Activated T-cell treated with anti-CD3 and anti-CD28 coated beads, Interleukin-2, amount 50 U/mL, for 72 hours (primary cell): ENCODE measurements at places on chromosomes 7 and 10. TPM values are rescaled to one million over a fixed set of nuclear protein-coding genes. Genes with fewer than 3 reads are reported as not detected.

DNA sequence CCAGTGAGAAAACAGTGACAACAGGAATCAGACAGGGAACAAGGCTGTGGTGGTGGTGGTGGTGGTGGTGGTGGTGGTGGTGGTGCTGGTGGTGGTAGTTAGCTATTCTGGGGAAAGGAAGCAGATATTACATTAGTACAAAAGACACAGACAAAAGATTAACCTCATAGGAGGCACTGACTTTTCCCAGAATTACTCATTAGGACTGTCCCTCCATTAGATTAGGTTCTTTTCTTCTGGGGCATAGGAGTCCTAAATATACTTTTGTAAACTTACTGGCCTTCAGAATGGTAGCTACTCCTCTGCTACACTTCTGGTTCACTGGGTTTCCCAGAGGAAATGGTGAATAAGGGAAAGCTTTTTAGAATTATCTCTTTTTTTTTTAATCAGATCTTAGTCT is 156.6 kb upstream of the SEMA3D start:
- no peak for DNase-seq

EPO gene
- 0.19 TPM for total RNA-seq

DNA sequence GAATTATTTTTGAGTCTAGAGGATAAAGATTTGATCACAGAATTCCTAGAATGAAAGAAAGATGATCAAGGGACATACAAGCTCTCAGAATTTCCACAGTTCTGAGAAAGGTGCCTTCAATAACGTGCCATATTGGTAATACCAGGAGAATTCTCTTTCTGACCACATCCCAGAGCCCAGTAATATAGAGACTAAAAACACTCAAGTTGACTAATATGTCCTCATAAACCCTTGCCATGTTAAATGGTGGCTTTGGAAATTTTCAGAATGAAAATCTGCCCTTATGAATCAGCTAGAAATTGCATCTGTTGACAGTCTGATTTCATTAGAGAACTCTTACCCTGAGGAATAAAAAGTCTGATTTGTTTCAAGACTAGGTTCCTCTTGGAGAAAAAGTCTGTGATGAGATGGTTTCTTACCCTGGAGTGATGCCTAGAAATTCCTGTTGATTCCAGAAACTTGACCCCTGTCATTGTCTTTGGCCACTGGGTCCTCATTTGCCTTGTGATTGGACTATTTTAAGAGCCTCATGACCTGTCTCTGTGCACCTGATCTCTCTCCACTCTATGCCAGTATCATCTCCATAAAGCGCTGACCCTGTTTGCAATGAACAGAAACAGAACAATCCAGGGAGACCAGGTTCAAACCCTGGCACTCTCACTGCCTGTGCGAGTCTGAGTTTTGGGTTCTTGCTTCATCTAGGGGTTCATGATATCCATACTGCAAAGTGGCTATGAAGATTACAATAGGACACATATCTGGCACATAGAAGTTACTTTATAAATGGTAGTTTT is 3.3 kb downstream of the IL2RA start:
- peak; percentile 25 for DNase-seq

DNA sequence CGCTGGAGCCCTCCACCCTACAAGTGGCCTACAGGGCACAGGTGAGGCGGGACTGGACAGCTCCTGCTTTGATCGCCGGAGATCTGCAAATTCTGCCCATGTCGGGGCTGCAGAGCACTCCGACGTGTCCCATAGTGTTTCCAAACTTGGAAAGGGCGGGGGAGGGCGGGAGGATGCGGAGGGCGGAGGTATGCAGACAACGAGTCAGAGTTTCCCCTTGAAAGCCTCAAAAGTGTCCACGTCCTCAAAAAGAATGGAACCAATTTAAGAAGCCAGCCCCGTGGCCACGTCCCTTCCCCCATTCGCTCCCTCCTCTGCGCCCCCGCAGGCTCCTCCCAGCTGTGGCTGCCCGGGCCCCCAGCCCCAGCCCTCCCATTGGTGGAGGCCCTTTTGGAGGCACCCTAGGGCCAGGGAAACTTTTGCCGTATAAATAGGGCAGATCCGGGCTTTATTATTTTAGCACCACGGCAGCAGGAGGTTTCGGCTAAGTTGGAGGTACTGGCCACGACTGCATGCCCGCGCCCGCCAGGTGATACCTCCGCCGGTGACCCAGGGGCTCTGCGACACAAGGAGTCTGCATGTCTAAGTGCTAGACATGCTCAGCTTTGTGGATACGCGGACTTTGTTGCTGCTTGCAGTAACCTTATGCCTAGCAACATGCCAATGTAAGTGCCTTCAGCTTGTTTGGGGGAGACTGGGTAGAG is at the start of gene COL1A2:
Gene COL1A2, plus strand, starts transcription at position 459 of the 704 bp plus-strand sequence. Its CDS starts 137 bp downstream, at position 596.
- peak; percentile 11 for DNase-seq

DNA sequence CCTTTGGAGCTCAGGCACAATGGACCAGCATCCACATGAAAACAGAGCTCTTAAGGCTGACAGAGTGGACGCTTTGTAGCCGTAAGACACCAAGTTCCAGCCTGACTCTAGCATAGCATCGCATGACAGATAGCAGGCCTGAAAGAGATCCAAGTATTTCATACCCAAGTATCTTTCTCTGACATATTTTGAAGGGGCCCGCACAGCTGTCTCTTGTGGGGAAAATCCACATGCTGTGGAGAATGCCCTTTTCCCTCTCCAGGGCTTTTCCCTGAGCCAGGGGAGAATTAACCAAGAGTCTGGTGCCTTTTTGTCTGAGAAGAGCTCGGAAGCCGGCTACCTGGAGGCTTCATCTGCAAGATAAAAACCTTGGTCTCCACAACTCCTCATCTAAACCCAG is 51.0 kb downstream of the CFAP46 start:
- no peak for DNase-seq

DNA sequence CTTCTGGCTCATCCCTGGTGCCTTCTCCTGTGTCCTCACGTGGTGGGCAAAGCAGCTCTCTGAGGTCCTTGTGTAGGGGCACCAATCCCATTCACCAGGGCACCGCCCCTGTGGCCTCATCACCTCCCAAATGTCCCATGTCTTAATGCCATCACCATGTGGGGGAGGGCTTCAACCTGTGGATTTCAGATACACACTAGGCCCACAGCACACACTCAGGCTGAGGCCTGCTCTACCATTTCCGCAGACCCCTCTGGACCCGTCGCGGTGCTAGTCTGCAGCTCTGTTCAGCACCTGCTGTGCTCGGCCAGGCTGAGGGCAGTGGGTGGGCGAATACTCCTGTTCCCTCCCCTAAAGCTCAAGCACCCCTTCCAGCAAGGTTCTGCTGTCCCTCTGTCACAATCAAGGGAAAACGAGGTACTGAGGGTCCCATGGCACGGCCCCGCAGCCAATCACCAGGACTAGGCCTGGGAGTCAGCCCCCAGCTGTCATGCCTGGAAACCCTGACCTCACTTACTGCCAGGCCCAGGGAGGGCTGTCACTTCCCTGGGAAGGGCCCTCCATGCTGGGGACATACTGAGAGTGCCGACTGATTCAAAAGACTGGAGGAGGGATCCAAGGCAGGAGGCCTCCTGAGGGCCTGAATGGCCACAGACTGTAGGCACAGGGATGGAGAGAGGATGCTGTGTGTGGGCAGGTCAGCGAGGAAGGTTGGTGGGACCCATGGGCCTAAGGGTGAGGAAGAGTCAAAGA is 123.8 kb upstream of the RET start:
- DNase-seq = no peak

- no peak for DNase-seq
Measured at GRCh38 chr7:83517035-83517700, 131.8 kb downstream of the SEMA3E start.

DNA sequence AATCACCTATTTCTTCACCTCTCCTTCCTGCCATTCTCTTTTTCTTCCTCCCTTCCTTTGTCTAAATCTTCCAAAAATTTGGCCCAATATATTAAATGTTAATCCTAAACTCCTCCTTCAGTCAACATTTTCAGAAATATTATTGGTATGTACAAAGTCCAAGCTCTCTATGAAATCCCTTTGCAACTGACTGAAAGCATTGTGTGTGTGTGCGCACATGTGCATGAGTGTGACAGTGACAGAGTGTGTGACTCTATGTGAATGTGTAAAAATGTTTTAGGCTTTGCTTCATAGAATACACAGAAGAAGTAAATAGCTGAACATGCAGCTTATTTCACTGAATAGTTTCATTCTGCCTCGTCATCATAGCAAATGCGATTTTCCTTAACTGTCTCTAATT is 7.0 kb downstream of the GPAM start:
- no peak for DNase-seq

DNA sequence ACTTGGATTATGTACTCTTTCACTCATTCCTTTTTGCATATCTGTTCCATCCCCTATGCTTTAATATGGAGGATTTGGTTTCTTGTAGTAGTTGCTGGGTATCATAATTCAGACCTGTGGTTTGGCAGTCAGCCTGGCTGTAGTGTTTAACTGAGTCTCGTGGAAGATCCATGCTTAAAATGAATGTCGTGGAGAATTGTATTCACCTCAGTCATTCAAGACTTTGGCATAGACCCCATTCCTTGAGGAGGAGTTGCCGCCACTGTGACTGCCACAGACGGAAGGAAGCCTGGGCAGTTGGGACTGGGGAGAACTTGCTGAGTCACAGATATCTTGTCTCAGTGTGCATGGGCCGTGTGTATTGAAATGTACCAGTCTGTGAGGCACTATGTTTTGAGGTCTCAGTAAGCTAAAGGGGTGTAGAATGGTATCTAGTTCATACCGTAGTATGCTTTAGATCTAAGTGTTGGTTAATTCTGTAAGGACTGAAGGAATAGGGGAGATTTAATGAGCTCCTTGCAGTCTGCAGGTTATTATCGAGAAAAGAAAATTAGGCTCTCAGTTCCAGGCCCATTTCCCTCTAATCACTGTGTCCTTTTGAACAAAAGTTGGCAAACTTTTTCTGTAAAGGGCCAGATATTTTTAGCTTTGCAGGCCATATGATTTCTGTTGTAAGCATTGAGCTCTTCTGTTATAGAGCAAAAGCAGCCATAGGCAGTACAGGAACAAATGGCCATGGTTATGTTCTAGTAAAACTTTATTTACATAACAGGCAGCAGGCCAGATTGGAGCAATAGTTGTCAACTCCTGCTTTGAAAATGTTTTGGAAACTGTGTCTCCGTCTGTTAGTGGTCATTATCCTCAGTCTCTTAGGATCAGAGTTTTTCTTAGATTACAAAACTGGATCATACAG is 76.8 kb downstream of the TPST1 start:
- no peak for DNase-seq

- no peak for DNase-seq
Measured at GRCh38 chr7:146701166-146701565, 584.6 kb downstream of the CNTNAP2 start.

GRCh38 chr7:37068038-37068437 is 343.7 kb upstream of the AOAH start:
- DNase-seq = no peak

- no peak for DNase-seq
Measured at GRCh38 chr7:139393621-139394211, 34.0 kb downstream of the LUC7L2 start.

FAM25G gene
- total RNA-seq = not detected

DNA sequence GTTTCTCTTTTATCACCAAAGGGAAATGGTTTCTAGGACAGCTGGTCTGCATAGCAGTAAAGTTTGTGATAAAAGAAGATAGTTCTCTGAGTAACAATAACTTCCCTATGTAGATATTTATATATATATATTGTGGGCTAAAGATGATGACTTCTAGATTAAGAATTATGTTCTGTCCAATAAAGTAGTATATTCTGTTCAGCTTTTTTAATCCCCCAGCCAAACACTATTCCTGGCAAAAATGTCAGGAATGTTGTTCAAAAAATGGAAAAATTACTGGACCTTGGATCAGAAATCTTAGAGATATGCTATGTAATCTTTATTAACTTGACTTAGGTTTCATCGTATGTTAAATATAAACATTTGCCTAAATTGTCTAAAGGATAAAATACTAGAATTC is 136.3 kb upstream of the GNAI1 start:
- DNase-seq = no peak

- DNase-seq = no peak
Measured at GRCh38 chr10:119022846-119023552, 6.5 kb upstream of the NANOS1 start.

DNA sequence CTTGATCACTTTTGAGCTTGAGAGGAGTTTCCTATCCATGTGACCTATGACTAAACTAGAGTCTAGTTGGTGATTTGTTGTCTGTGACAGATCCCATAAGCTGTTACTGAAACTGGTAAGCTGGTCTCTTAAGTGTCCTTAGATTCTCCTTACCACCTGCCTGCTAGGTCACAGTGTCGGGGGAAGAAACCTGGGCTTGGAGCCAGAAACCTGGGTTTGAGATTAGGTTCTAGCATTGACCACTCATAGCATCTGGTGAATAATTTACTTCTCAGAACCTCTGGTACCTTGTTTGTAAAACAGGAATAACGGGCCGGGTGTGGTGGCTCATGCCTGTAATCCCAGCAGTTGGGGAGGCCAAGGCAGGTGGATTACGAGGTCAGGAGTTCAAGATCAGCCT is 21.8 kb upstream of the ITPRID1 start:
- no peak for DNase-seq

DNA sequence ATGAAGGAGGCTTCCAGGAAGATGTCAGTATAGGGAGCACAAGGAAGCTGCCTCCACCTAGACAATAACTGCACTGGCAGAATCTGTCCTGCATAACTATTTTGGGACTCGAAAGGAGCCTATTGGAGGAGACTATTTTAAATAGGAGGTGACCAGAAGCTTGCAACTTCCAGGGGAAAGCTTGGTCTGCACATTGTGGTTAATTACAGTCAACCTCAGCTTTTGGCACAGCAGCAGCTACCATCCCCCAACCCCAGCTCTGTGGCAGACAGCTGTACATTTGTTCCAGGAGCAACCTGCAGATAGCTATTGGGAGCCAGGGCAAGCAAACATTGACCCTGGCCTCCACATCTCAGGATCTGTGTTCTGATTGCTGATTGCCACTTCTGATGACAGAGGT is 46.3 kb upstream of the NANOS1 start:
- no peak for DNase-seq

CCT6A gene
- 131 TPM for total RNA-seq

DNA sequence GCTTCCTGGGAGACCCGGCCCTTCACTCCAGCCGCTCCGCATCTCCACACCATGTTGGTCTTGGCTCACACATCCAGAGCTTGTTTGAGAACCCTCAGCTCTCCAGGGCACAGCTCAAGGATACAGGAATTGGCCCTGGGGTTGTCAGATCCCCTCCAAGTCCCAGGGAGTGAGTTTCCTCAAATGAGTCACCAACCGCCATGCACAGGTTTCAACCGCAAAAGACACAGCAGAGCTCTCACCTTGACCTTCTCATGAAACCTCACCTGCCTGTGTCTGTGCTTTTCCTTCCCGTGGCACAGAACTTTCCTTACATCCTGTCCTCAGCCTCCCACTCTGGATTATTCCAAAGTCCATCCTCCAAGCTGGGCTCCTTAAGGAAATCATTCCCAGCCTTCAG is 20.6 kb downstream of the AZGP1 start:
- no peak for DNase-seq

GRCh38 chr7:77409739-77410547 is 6.2 kb downstream of the GSAP start:
- no peak for DNase-seq

DNA sequence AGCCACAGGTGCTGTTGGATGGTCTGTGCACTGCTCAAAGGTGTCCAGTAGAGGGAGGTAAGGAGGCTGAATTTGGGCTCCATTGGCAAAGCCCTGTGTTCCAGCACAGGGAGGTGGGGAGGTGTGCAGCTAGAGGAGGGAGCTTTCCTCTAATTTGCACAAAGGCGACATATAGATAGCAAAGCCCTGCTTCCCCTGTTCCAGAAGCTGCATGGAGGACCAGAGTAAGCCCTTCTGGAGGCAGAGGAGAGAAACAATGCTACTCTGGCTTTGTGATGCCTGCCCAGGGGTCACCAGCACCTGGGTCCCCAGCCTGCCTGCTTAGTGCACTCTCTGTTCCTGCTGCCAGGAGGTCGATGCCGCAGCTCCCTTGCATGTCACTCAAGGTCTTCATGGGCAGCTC is 3.4 kb upstream of the ARHGAP22 start:
- DNase-seq = peak; percentile 30

- DNase-seq = no peak
Measured at GRCh38 chr7:137996386-137996851, 5.5 kb downstream of the CREB3L2 start.
